ENCODE measurements at places on chromosomes 5 and 9.

DNA sequence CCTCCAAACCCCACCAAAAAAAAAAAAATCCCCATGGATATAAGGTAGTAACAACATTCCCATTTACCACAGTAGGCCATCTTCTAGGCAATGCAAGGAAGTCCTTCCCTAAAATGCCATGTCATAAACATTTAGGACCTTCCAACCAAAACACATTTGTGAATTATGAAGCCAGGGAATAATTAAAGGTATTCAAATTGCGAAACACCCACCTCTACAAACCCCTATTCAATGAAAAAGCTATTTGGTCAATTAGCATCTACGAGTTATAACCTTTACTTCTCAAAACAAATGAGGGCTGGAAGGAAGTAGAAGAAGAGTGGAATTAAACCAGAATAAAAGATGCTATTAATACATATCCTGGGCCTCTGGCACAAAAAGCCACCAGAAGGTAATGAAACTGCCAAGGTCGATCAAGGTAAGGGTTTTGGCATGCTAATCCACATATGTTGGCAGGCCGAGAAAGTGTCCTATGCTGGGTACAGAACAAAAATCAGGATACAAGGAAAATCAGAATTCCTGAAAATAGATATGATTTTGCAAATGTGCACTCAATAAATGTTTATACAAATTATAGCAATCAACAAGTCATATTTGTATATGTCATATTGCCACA, 47.7 kb downstream of the MTMR12 start:
- no peak for DNase-seq

- no peak for DNase-seq
These were observed 29.8 kb downstream of the NEUROG1 start for GRCh38 chr5:135505973-135506372.

- no peak for DNase-seq
These were observed 27.8 kb upstream of the GDNF start for GRCh38 chr5:37867654-37868053.

GRCh38 chr5:32023816-32024215, 150.3 kb downstream of the GOLPH3 start:
- no peak for DNase-seq

DNA sequence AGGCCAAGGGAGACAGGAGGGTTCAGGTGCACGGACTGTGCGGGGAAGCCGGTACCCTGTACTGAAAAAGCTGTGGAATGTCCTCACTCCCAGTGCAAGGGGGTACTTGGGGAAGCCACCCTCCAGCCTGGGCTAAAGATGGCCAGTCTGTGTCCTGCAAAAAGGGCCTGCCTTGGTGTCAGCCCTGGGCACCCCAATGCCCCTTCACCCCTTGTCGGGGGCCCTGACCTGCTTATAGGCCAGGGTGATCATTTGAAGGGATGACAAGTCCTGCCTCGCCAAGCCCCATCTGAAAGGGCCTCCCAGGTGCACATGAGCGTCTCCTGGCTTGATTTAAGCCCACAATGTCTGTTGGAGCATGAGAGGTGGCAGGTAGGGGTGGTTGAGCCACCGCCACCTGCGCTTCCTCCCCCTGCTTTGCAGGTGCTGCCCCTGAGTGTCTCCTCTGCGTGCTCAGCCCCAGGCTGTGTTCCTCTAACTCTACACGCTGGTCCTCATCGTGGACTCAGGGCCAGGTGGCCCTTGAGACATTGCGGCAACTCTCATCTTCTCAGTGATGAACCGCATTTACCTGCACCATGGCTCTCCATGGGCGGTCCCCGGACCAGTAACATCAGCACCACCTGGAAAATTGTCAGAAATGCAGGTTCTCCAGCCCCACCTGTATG, 97.0 kb downstream of the ANKRD33B start:
- DNase-seq, result no peak

- no peak for DNase-seq
These were observed 111.2 kb downstream of the EDIL3 start for GRCh38 chr5:84273517-84273883.

DNA sequence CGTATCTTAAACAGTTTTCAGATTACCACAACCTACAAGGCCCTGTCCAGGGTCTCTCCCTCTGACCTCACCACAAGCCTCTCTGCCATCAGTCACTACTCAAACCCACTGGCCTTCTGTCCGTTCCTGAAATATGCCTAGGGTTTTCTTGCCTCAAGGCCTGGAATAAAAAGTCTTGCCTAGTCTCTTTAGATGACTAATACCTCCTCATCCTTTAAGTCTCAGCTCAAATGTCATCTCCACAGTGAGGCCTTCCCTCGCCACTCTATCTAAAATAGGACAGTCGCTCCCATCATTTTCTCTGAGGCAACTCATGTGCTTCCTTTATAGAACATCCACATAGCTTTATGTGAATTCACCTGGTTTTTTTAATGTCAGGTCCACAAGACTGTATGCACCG, 5.2 kb downstream of the DENND1A start:
- DNase-seq, result no peak

- no peak for DNase-seq
These were observed 5.6 kb upstream of the MGAT4B start for GRCh38 chr5:179812135-179812825.

- DNase-seq, result peak; percentile 30
These were observed 10.0 kb upstream of the SHISAL2B start for GRCh38 chr5:64680289-64680688.

- peak; percentile 77 for DNase-seq
These were observed 106.2 kb downstream of the KLHL3 start for GRCh38 chr5:137629646-137630045.

GRCh38 chr5:176491101-176491502, 42.9 kb downstream of the FAF2 start:
- DNase-seq, result no peak

GRCh38 chr5:142219146-142219545, 105.7 kb downstream of the SPRY4 start:
- DNase-seq, result no peak

- DNase-seq, result no peak
These were observed 2.6 kb downstream of the IER5L start for GRCh38 chr9:129175515-129175824.

- DNase-seq, result peak; percentile 95
These were observed 35.2 kb upstream of the CAST start for GRCh38 chr5:96626956-96627355.

DNA sequence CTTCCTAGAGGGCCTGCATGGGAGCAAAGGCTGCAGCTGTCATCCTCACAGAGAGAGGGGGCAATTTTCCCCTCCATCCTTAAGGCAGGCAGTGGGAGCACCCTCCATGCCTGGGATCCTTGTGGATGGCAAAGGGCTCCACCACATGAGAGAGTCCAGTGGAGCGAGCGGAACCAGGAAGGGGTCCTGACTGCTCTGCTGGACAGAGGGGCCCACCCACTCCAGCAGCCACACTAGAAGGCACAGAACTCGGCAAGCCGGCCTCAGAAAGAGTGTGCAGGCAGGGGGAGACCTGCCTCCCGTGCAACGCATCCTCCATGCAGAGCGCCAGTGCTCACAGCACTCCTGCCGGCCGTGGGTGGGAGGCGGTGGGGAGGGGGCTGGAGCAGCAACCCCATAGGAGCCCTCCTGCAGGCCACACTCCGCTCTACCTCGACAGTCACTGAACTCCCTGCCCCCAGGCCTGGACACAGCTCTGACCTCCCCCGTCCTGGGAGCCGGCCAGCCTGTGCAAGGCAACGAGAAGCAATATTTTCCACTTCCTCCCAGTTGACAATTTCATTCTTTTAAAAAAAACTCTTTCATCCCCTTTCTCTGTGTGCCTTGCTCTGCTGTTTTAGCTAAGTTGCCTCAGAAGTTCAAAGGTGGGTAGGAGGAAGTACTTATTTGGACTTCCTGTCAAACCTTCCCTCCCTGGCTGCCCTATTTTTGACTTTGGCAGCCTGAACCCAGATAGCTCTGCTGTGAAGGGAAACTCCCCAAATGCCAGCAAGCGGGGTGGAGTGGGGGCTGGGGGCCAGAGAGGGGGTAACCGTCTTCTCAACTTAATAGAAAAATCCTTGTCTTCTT, 5.3 kb upstream of the LCP2 start:
- DNase-seq, result peak; percentile 57

DNA sequence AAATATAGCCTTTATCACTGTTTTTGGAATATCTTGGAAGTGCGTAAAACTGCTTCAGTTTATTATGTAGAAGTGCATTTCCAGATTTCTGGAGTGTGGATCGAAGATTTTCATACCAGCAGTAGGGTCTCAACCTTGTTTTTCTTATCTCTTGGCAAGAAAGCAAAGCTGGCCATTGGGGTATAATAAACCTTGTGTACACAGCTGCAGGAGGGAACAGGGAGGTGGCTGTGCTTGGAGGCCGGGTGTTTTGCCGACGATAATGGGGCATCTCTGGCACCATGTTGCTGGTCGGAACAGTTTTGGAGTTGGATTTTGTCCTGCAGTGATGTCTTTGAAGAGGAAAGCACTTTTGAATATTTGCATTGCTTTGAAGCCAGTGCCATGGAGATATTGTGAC, 308.8 kb upstream of the DMRT1 start:
- DNase-seq, result no peak

DNA sequence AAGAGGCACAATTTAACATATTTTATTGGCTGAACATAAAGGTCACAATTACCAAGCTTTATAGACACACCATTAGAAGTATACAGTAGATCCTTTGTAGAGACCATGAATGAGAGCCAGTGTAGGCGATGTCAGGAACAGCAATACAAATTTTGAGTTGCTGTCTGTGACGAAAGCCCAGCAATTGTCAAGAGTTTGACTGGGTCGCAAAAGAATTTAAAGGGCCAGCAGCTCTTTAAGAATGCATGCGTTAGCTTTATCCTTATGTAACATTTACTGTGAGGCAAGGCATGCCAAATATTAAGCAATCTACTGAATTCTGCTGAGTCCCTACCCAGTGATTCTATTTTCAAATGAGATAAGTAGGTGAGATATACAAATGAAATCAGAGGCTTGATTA, 236.9 kb downstream of the ARRDC3 start:
- peak; percentile 63 for DNase-seq

DNA sequence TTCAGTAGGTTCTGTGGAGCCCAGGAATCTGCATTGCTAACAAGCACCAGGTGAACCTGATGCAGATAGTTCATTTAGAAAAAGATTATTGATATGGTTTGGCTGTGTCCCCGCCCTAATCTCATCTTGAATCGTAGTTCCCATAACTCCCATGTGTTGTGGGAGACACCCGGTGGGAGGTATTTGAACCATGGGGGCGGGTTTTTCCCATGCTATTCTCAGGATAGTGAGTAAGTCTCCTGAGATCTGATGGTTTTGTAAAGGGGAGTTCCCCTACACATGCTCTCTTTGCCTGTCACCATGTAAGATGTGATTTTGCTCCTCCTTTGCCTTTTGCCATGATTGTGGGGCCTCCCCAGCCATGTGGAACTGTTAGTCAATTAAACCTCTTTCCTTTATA, 212.0 kb downstream of the RAB3C start:
- DNase-seq, result peak; percentile 8

DNA sequence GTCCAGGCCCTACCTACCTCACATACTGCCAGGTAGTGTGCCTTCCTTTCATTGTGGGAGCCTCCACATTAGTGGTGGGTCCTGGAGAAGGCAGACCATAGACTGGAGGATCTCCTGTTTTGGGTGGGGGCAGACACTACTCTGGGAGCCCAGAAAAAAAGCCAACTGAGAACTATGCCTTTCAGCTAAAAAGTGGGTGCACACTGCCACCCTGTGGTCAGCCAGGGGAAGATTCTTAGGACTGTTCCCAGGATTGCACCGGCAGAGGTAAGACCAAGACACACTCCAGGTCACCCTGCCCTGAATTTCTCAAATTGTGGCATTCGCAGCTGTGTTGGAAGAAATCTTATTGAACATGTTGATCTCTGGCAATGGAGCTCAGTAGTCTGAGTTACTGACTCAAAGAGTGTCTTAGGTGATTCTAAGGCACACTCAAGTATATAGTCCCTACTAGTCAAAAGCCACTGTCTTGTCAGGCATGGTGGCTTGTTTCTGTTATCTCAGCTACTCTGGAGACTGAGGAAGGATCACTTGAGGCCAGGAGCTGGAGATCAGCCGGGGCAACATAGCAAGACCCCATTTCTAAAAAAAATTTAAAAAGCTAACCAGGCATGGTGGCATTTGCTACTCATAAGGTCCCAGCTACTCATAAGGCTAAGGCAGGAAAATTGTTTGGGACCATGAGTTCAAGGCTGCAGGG, 3.6 kb downstream of the SIGMAR1 start:
- peak; percentile 80 for DNase-seq

DNA sequence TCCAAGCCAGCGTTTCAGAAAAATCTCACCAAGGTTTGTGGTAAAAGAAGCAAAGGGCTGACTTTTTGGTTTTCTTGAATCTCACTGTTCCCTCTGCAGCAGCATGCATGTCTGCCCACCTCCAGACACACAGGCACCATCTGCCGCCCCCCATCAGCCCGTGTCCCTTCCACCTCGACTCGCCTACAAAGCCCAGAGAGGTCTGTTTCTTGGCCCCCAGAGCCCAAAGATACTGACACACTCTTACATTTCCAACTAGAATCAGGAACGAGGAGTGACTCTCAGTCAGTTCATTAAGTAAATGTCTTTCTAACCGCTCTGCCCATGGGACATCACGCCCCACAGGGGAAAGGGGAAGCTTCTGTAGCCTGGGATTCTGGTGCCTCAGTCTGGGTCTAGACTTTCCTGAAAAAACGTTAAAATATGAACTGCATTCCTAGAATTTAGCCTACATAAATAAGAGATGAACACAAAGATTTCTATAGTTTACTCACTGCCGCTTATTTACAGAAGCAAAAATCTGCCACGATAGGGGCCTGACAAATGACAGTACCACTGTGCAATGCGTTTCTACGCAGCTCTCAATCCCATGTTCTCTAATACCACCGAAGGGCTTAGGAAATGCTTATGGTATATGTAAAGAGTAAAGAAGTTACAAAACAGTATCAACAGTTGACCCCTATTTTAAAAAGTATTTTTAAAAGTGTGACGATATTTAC, 4.1 kb downstream of the IL4 start:
- no peak for DNase-seq

GRCh38 chr5:33834334-33834733, 57.5 kb downstream of the ADAMTS12 start:
- peak; percentile 88 for DNase-seq

DNA sequence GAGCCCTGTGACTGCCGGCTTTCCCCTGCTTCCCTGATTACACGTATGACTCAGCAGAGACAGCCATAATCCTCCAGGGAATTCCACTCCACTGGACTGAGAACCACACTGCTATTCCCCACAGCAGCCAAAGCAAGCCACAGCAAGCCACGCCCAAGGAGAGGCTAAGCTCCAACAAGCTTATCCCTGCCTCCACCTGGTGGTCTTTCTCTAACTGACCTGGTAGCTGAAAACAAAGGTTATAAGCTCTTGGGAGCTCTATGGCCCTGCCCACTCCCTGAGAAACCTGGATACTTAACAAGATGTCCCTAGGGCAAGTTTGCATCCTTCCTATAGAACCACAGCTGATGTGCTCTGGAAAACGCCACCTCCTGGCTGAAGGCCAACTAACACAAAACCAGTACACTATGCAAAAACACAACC, 613.7 kb upstream of the CDH18 start:
- peak; percentile 61 for DNase-seq
